ENCODE measurements at places on chromosomes 3 and 15. TPM values are rescaled to one million over a fixed set of nuclear protein-coding genes. Genes with fewer than 3 reads are reported as not detected.

DNA sequence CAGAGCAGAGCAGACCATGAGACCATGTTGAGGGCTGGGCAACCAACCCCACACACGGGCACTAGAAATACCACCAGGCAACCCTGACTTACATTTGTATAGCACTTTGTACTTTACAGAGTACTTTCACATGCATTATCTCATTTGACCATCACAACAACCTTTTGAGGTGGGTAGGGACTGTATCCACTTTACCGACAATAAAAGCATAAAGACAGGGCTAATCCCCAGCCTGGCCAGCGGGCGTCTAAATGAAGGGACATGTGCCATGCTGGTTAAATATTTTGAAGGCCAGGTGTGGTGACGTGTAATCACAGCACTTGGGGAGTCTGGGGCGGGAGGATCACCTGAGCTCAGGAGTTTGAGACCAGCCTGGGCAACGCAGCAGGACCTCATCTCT, 23.6 kb downstream of the RASGRP1 start:
- H3K4me1 ChIP-seq = peaks cover 91% of the 10 kb centered on the region
- no peak for DNase-seq
- H3K27ac ChIP-seq = no peak overlapping the region
- H3K27me3 ChIP-seq = no peaks in the 10 kb centered on the region
- H3K36me3 ChIP-seq = peaks cover 4% of the 10 kb centered on the region
- H3K4me3 ChIP-seq = no peak overlapping the region

DNA sequence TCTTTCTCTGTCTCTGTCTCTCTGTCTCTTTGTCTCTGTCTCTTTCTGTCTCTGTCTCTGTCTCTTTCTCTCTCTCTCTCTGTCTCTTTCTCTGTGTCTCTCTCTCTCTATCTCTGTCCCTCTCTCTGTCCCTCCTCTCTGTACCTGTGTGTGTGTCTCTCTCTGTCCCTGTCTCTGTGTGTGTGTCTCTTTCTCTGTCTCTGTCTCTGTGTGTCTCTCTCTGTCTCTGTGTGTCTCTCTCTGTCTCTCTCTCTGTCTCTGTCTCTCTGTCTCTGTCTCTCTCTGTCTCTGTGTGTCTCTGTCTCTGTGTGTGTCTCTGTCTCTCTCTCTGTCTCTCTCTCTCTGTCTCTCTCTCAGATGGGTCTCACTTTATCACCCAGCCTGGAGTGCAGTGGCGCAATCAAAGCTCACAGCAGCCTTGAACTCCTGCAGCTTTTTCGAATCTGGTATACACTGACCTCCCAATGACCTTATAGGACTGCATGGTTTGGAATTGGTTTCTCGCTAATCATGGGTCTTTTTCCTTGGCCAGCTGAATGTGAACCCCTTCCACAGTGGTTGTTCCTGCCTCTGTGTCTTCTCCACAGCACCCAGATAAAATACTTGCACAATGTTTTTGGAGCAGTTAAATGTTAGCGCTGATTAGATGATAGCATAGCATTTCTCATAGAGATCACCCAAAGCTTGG, 102.6 kb upstream of the KLHL25 start:
- no peaks in the 10 kb centered on the region for H3K27me3 ChIP-seq
- no peaks in the 10 kb centered on the region for H3K4me1 ChIP-seq
- H3K4me3 ChIP-seq = no peak overlapping the region
- H3K27ac ChIP-seq = no peak overlapping the region

DNA sequence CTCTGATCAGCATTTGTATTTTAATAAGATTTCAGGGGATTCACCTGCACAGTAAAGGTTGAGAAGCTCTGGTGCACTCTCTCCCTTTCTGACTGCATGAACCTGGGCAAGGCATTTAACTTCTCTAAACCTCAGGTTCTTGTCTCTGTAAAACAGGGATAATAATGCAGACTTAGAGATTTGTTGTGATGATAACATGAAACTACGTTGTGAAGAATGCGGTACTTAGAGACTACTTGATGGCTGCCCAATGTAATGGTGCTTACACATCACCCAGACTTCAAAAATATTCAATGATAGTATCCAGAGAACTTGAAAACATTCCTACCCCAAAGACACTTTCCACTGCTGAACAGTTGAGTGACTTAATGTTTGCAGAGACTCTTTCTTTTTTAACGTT, 19.8 kb upstream of the TNFSF10 start:
- no peaks in the 10 kb centered on the region for H3K27me3 ChIP-seq
- no peak for DNase-seq
- no peak overlapping the region for H3K4me3 ChIP-seq
- no peaks in the 10 kb centered on the region for H3K36me3 ChIP-seq
- H3K27ac ChIP-seq = no peak overlapping the region
- H3K4me1 ChIP-seq = peaks cover 25% of the 10 kb centered on the region

LDHAL6B gene
- not detected for total RNA-seq

DNA sequence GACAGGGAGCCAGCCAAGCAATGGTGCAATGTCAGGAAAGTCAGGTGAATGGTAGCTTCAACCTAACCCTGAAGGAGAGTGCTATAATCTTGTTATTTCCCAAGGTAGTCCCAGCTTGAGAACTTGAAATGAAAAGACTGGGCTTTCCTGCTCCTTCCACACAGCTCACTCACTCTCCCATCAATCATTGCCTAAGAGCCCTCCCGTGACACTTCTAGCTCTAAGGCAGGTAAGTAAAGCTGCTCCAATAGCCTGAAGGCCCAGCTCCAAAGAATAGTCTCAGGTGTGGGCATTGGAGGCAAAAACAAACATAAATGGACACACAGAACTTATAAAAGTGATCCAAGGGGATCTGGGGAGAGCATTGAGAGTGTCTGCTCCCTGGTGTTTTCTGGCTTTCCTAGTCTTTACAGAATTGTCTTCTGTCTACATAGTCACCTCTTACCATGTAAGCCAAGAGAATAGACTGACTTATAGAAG, 63.1 kb upstream of the TBC1D5 start:
- H3K4me3 ChIP-seq = no peak overlapping the region
- peaks cover 4% of the 10 kb centered on the region for H3K4me1 ChIP-seq
- H3K27ac ChIP-seq = no peak overlapping the region
- no peaks in the 10 kb centered on the region for H3K36me3 ChIP-seq

DNA sequence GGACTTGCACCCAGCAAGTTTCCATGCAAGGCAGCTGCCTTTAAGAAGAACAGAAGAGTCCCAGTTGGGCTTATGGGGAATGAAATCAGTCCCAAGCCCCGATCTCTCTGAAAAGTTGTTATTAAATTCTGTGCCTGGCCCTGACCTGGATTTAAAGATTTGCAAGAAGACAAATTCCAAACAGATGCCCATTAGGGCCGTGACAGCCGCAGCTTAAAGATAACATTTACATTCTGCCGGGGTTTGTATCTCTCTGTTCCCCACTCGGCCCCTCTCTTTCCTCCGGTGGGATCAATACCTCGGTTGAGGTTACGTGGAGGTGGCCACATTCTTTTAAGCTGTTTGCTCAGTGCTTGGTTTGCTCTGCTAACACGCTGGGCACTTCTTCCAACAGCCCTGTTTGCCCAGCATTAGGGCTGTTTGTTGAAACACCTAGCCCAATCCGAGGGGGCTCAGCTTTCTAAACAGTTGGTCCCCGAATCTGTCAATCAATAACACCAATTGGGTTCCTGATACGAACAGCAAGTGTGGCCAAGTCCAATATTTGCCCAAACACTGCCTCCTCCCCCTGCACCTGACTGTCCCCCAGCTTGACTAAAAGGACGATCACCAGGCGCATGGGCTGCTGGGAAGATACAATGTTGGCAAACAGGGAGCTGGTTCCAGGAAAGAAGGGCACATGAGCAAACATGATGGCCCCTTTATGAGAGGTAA, 108.6 kb downstream of the RPLP1 start:
- H3K4me1 ChIP-seq = no peaks in the 10 kb centered on the region
- peaks cover 3% of the 10 kb centered on the region for H3K27me3 ChIP-seq
- no peak for DNase-seq
- no peak overlapping the region for H3K27ac ChIP-seq
- H3K4me3 ChIP-seq = no peak overlapping the region

- DNase-seq = no peak
- no peaks in the 10 kb centered on the region for H3K4me1 ChIP-seq
- no peak overlapping the region for H3K4me3 ChIP-seq
- H3K36me3 ChIP-seq = no peaks in the 10 kb centered on the region
Observed at GRCh38 chr15:92425578-92426225, 32.0 kb downstream of the ST8SIA2 start.

Data from CD8-positive, alpha-beta memory T cell (primary cell).